ENCODE measurements at places on chromosomes 7 and 10.
A peak's percentile ranks its signal among the peaks of the same experiment; 100 is the strongest.

- DNase-seq = no peak
These were observed 33.8 kb upstream of the TRIM8 start for GRCh38 chr10:102610441-102610887.

DNA sequence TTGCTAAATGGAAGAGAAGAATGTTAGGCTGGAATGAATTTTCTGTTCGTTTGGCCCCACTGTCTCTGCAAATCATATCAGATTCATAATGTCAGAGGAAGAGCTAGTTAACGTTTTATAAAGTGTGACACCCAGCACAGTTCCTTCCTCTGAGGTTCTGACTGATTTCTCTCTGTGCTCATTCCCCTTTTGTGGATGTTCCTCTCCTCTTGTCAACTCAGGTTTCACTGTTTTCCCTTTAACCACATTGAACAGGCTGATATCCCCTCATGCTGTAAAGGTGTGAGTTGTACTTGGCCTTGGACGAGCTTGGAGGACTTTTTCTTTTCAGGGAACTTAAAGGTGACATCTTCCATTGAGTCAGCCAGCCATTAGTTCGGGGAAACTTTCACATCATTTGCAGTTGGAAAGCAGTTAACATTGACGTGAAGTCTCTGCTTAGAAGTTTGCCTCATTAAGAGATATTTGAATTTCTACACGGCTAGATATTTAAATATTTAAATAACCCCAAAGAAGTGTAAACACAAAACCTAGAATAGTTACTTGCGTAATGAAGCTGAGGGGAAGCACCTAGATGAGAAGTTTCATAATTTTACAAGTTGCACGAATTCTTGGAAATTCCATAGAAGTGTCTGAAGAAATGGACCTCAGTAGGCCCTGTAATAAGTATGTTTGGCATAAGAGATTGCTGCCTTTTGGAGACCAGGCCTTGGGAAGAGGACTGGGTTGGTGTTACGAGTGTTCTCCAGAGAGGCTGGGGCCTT, 101.5 kb upstream of the EGR2 start:
- DNase-seq = no peak

GRCh38 chr10:116056445-116057293, 216.3 kb downstream of the GFRA1 start:
- DNase-seq = no peak

- DNase-seq = no peak
These were observed 4.0 kb downstream of the CDHR1 start for GRCh38 chr10:84198206-84198915.

DNA sequence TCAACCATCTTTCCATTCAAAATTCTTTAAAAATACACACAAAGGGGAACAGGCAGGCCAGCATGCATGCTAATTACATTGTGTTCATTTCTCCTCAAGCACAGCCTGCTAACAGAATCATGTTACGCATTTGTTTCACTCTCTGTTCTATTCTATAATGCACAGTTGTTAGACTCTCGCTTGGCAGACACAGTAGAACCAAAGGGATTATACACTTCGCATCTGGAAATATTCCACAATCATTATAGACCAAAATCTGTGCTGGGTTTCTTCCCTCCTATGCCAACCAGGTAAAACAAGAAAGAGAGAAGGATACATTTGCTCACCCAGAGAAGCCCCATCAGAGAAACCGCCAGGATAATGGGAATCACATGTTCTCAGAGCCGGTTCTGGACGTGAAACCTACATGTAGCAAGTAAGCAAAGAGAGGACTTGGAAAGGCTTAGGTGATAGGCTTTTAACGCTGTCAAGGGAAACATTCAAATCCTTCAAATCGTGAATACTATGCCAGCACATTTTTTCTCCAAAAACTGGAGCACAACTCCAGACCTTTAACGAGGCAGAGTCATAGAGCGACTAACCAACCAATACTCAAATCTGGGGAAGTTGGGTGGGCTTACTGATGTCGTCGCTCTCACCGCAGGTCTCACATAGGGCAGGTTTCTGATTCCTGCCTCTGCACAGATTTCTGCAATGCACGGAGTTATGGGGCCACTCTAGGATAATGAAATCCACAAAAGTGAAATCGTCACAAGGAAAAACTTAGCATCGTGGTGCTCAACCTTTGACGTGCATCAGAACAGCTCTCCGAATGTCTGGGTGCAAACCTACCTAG, 380.5 kb upstream of the AUTS2 start:
- DNase-seq = no peak

GRCh38 chr7:9889554-9889953, 1084.1 kb upstream of the PHF14 start:
- DNase-seq = no peak

GRCh38 chr7:38232502-38233366, 40.7 kb downstream of the TARP start:
- DNase-seq = peak; percentile 71

- DNase-seq = peak; percentile 29
These were observed 266.0 kb downstream of the USP6NL start for GRCh38 chr10:11345224-11346054.

GRCh38 chr10:10848488-10849111, 169.1 kb upstream of the CELF2 start:
- DNase-seq = no peak

- no peak for DNase-seq
These were observed 116.0 kb downstream of the PTPN20 start for GRCh38 chr10:47027108-47027783.

- DNase-seq = no peak
These were observed 1.8 kb upstream of the CEP41 start for GRCh38 chr7:130442601-130443000.

GRCh38 chr10:123559823-123560092, 106.4 kb upstream of the GPR26 start:
- DNase-seq = no peak

DNA sequence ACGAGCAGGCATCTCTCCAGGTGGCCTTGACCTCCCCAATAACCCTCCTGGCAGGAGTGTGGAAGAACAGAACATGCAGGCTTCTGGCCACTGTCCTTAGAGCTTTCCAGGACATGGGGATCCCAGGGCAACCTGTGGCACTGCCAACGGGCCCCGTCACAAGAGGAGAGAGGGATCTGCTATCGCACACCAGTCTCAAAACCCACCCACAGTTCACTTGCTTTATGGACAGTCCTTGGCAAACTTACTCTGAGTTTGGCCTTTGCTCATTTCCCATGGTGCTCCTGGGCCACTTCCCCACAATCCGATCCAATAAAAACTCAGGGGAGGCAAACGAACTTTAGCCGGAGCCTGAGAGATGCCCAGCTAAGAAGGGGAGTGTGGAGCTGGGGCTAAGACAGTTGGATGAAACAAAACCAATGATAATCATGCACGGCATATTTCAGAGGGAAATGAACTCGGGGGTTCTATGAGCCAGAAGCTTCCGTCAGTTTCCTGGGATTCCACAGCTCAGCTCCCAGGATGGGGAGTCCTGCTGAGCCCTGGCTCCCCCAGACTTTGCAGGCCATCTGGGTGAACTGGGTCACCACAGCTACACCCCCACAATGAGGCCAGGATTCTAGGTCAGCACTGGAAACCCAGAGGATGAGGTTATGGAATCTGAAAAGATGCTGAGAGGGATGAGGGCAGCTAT, 158.4 kb downstream of the NEURL1 start:
- DNase-seq = no peak

- DNase-seq = no peak
These were observed 145.2 kb upstream of the PFKP start for GRCh38 chr10:2921956-2922680.

DNA sequence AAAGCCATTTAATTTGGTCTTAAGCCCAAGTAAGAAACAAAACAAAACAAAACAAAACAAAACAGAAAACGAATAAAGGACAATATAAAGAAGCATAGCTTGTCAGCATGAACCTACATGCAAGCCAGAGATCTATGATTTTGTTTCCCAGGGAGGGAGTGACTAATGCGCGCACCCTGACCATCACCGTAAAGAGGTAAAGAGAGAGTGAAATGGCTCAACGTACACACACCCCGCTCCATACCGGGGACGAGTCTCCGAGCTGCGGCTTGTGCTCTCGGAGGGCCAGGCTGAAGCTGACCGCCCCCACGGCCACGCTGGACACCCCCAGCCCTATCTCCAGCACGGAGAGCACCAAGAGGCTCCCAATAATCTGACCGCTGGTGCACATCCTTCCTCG, 1.1 kb downstream of the TMEM196 start:
- no peak for DNase-seq

DNA sequence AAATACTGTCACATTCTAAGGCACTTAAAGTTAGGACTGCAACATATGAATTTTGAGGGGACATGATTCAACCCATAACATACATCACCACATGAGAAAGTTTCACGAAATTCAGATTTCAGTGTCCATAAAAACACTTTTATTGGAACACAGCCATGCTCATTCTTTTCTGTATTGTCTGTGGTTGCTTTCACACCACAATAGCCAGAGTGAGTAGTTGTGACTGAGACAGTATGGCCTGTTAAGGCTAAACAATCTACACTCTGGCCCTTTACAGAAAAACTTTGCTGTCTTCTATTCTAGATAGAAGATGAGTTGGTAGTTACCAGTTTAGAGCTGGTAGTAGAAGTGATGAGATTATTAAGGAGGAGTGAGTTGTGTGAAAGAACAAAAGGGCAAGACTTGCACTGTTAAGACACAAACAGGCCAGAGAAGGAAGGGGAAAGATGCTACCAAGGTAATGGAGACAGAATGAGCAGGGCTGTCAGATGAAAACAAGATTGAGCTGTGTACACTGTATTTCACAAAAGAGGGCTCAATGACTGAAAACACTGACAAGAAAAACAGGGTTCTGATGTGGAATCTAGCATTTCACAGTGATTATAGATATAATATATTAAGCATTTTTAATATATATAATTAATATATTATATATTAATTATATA, 108.6 kb downstream of the PPP1R3A start:
- DNase-seq = no peak

- no peak for DNase-seq
These were observed 228.0 kb downstream of the PRKG1 start for GRCh38 chr10:51302316-51302715.

DNA sequence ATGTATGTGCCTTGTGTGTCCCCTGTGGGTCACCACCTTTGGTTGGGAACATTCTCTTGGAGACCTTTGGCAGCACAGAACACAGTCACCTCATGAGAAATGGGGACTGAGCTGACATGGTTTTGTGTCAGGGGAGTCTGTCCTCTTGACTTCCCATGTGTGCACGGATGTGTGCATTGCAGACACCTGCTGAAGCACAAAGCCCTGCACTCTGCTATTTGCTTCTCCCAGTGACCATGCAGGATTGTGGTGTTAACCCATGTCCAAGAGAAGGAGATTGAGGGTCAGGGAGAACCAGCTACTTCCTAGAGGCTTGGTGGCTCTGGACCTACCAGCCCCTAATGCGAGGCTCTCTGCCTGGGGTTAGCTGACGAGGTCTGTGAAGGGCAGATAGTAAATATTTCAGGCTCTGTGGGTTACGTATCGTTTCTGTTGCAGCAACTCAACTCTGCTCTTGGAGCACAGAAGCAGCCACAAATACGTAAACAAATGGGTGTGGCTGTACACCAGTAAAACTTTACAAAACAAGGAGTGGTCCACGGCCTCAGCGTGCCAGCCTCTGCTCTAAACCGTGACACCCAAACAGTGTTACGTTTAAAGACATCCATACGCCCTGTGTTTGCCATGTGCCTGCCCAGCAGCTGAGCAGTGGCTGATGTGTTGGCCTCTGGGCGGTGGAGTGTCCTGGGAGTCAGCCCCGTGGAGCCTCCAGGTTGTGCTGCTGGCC, 51.7 kb downstream of the ADCY1 start:
- DNase-seq = no peak

DNA sequence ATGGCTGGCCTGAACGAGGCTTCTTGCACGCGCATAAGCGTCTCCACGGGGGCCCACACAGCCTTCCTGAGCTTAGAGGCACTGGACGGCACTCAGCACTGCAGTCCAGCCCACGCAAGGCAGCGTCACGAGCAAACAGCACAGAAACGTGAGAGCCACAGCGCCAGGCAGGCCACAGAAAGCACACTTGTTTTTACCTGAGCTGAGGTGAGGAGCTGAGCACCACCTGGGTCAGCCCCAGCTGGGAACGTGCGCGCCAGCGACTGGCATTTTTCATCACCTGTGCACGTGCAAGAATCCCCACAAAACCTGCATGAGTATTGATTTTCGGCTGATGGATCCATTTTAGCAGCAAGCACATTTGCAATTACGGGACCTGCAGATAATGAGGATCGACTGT, 26.7 kb downstream of the IQCE start:
- no peak for DNase-seq

- DNase-seq = no peak
These were observed 98.7 kb upstream of the MBL2 start for GRCh38 chr10:52871191-52871843.

DNA sequence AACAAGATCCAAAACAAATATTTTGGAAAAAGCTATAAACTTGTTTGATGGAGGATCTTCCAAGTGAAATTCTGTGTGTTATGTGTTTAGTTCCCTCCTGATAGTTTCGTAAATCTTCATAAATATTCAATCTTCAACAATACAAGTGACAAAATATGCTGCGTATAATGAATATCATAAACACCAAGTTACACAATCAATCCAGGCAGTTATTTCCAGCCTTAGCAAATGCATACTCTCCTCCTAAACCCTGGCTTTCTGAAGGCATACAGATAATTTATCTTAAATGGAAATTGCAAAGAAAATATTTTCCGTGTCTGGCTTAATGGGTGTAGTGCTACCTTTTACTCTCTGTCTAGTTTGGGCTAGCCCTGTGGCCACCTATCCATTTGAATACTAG, 864.9 kb upstream of the ZWINT start:
- no peak for DNase-seq

- DNase-seq = no peak
These were observed 171.3 kb downstream of the MAGI2 start for GRCh38 chr7:79282070-79282694.

GRCh38 chr10:86855513-86855912, 99.1 kb downstream of the BMPR1A start:
- no peak for DNase-seq
